ENCODE measurements at places on chromosomes 1 and 21.

GRCh38 chr21:28639737-28640136 lies 352.9 kb downstream of the LTN1 start:
- no peak for DNase-seq

- DNase-seq, result peak; percentile 7
These were observed 38.4 kb downstream of the NEK2 start for GRCh38 chr1:211637066-211637465.

GRCh38 chr1:12275370-12275769 lies 45.5 kb downstream of the VPS13D start:
- peak; percentile 30 for DNase-seq

- no peak for DNase-seq
These were observed 75.8 kb upstream of the TSPAN2 start for GRCh38 chr1:115164940-115165705.

DNA sequence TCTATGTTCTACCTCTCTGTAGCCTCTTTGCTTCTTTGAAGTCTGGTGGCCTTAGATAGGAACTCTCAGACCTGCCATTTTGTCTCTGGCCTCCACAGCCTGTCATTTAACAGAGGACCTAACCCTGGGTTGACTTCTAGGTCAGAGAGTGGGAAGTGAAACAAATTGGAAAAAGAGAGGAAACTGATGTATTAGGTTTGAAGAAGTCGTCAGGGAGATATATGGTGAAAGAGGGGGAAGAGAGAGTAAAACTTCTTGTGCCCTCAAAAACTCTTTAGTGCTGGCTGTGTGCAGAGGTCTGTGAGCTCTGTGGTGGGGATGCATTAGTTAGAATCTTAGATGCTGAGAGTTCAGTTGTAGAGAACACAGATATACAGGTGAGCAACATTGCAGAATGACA lies 30.2 kb upstream of the CD1D start:
- no peak for DNase-seq

GRCh38 chr1:99717005-99717404 lies 49.4 kb downstream of the FRRS1 start:
- no peak for DNase-seq

DNA sequence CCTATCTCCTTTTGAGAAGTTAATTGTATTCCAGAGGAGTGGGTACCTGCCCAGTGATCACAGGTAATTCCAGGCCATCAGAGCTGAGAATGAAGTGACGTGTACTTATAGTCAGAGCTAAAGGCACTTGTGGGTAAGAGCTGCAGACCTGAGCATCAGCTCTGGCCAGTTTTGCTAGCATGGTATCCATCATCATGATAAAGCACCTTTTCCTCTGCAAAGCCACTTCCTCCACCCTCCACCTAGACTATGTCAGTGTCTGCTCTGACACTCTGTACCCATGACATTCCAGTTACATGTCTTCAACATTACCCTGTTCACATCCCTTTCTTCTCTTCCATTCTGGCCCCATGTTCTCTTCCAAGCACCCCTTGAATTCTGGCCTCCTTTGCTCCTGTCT lies 157.3 kb downstream of the GRIK3 start:
- no peak for DNase-seq

GRCh38 chr1:78408192-78408591 lies 82.6 kb upstream of the PTGFR start:
- DNase-seq, result no peak

DNA sequence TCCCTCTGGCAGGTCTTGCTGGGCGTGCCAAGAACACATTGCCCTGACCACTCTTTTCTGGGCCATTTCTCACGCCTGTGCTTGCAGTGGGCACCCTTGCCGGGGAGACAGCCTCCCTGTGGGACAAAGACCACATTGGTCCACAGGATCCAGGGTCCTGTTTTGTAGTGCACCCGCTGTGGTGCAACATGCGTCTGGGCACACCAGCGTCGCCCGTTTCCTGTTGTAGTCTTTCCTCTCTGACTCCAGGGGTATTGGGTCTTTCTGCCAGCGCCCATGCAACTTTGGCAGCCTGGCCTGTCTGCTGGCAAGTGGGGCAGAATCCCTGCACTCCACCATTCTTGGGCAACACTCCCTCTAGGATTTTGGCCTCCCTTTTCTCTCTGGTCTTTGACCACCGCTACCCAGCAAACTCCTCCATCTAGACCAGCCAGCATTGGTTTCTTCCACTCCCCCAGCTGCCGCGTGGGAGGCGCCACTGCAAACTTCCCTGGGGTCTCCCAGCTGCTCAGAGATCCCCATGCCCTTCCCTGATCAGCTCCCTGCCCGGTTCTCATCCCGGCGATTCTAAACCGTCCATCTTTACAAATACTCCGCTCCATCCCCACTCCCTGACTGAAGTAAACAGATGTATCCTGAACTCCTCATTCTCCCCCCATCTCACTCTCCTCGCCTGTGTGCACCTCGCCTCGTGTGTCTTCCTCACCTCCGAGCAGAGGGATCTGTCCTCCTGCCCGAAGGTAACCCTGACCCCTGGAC lies 1.2 kb upstream of the TPRG1L start:
- DNase-seq, result no peak

- no peak for DNase-seq
These were observed 416.2 kb upstream of the ADGRL4 start for GRCh38 chr1:79422726-79423125.

GRCh38 chr1:65734979-65735378 lies 57.7 kb upstream of the PDE4B start:
- DNase-seq, result no peak

DNA sequence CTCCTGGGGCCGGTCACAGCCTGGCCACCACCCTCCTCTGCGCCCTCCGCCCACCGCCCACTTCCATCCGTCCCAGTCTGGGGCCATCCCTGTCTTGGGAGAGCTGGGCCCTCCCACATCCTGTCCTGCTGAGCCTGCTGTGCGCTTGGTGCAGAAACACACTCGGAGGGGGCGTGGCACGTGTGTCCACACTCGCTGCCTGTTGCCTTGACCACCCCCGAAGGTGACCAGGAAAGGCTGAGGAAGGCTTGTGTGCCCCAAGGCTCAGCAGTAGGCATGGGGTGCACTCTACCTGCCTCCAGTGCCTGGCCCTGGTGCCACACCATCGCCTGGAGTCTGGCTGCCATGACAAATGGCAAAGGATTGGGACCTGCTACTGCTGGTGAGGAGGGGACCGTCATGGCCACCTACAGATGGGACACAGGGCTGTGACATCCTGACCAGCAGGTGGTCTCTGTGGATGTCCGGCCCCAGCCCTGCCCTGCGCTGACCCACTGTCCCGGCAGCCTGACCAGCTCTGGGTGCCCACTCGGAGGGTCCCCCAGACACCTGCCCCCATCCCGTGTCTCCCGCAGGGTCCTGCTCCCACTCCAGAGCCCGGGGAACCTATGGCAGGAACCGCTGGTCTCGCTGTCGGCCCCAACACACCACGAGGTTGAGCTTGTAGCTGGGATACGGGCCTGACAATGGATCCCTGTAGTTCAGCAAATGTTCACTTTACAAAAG lies 23.2 kb upstream of the PTTG1IP start:
- no peak for DNase-seq

DNA sequence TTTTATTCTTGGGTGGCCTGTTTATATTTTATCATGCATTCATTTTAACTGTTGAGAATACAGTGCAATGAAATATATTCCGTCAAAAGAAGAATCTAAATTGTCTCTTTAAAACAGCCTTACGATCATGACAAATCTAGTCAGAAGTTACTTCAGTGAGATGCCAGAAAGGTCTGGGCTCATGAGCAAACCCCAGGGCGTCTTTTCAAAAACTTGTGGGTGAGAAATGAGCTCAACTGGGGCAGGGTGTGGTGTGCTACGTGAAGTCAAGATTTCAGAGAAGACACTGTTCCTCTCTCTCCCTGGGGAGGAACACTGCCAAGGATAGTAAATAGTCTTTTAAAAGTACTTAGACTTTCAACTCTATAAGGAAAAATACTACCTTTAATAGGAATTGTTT lies 13.4 kb upstream of the UAP1 start:
- no peak for DNase-seq

GRCh38 chr1:41542196-41542930 lies 57.9 kb upstream of the EDN2 start:
- no peak for DNase-seq

GRCh38 chr1:169184812-169185211 lies 78.3 kb downstream of the ATP1B1 start:
- DNase-seq, result no peak

Measured in stomach (tissue), 19 donors.